ENCODE measurements at places on chromosomes 16 and 17.

- DNase-seq = no peak
Measured at GRCh38 chr17:81035521-81036196, 708 bp downstream of the BAIAP2 start.

DNA sequence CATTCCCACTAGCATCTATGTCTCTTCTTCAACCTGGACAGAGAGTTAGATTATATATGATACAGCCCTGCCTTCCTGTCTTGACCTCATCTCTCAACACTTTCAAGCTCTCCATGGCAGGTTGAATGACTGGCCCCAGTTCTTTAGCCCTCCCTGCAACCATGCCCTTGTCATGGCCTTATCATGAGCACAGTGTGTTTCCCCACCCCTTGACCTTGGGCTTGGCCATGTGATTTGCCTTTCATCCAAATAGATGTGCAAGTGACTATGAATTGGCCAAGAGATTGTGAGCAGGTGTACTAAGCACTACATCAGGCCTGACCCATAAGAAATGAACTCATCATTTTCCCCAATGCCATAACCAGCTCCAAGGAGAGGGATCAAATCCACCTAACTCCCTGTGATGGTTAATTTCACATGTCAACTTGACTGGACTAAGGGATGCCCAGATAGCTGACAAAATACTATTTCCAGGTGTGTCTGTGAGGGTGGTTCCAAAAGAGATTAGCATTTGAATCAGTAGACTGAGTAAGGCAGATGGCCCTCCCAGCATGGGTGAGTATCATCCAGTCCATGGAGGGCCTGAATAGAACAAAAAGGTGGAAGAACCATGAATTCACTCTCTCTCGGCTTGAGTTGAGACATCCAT is 97.4 kb downstream of the SLC39A11 start:
- DNase-seq = no peak

GRCh38 chr17:73268582-73269328 is 7.1 kb upstream of the CPSF4L start:
- DNase-seq = no peak

DNA sequence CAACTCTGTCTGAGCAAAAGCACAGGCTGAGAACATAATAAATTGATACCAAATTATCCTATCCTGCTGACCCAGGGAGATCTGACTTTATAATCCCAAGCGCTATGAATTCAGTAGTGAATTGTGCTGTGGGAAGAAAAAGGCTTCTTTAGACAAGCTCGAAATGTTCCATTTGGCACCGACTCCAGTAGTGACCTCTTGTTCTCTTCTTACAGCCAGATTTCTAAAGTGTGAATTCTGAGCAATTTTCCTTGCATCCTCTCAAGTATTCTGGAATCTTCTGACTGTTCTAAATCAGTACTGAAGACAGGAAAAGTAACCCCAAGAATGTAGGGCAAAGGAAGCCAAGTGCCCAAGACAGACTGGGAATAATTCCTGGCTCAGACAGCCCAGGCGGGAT is 58.2 kb downstream of the CDYL2 start:
- DNase-seq = no peak

DNA sequence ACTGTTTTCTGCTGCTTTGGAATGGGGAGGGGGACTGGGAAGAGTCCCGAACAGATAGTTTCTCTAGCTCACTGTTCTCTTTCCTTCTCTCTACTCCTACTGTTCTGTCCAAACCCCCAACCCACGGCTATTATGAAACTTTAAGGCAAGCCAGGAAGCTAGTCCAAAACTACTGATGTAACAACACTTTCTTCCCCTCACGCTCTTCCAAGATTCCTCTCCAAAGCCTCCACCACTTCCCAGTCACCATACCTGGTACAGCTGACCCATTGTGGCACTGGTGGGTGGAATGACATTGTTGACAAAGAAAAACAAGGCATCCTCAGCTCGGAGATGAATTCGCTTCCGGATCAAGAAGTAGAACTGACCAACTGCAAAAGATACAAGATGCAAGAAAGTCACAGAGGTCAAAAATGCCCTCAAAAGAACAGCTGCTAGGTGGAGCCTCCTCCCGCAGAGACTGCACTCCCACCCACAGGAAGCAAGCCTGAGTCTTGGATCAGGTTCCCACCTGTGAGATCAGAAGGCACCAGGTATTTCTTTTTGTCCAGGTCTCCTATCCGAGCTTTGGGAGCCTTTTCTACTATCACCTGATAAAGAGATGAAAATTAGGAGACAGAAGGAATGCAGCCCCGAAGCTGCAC is 1.0 kb downstream of the GABARAP start:
- DNase-seq = no peak

All from hippocampal formation (tissue), 2 donors.